GM23338 (cell line): ENCODE measurements at places on chromosomes 2 and 18. TPM values are rescaled to one million over a fixed set of nuclear protein-coding genes. Genes with fewer than 3 reads are reported as not detected.

GRCh38 chr2:179383975-179384374 lies 119.3 kb upstream of the SESTD1 start:
- H3K27me3 ChIP-seq: no peaks in the 10 kb centered on the region
- H3K36me3 ChIP-seq: peaks cover 6% of the 10 kb centered on the region; the same call in 1 of the 2 replicates
- H3K27ac ChIP-seq: no peak overlapping the region
- no peaks in the 10 kb centered on the region for H3K4me1 ChIP-seq

DNA sequence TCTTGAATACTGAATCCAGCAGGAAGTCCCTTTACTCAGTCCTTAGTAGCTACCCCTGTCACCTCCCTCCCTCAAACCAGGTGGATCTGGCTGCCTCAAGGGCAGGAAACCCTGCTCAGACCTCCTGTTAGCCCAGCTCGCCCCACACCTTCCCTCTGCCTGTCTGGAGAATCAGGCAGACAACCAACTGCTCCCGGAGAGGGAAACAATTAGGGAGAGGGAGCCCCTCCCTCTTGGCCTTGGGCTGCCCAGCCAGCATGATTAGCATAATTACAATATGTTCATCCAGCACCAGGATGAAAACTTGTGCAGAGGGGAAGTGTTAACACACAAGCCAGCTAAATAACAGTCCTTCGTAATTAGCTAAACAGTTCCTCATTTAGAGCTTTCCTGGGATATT lies 185.5 kb downstream of the C1D start:
- no peak overlapping the region for H3K4me3 ChIP-seq
- H3K4me1 ChIP-seq: 0 out of 2 replicates have a peak, but pooled peaks cover 3% of the 10 kb centered on the region
- H3K36me3 ChIP-seq: no peaks in the 10 kb centered on the region; the same call in 1 of the 2 replicates

DNA sequence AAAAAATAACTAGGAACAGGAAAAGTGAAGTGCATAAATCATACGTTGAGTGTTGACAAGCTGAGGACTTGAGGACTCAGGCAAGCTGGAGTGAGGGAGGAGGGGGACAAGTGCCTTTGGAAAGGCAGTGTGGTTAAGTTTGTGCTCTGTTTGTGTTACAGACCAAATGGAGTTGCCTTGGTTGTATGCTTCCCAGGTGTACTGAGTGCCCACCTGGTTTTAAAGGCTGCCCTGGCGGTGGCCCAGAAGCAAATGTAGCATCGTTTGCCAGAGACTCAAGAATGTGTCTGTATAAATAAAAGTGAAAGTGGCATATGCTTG lies 240.9 kb downstream of the PRKCE start:
- DNase-seq: no peak
- H3K4me3 ChIP-seq: no peak overlapping the region
- H3K4me1 ChIP-seq: peaks cover 3% of the 10 kb centered on the region; the same call in 1 of the 2 replicates
- no peaks in the 10 kb centered on the region for H3K27me3 ChIP-seq

- H3K4me1 ChIP-seq: no peaks in the 10 kb centered on the region
- H3K27ac ChIP-seq: no peak overlapping the region
- H3K36me3 ChIP-seq: no peaks in the 10 kb centered on the region
- H3K4me3 ChIP-seq: no peak overlapping the region
- DNase-seq: no peak
Measured at GRCh38 chr2:10536569-10537133, 88.5 kb upstream of the ODC1 start.

DNA sequence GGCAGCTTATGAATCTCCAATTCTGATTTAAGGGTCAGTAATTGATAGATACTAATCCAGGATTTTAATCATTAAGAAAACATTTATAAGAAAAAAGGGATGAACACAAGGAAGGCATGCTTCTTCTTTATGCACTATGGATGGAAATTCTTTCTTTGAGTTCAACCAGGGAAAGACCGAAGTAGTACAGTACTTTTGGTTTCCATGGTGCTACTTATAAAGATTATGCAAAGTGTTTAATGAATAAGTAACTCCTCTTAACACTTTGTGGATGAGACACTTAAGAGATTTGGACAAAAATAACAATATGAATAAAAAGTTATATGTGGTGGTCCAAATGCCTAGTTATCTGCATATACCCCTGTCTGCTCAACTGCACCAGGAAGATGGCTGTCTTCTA lies 666.5 kb upstream of the FANCL start:
- no peaks in the 10 kb centered on the region for H3K36me3 ChIP-seq
- DNase-seq: no peak
- no peak overlapping the region for H3K27ac ChIP-seq
- H3K4me1 ChIP-seq: peaks cover 22% of the 10 kb centered on the region
- H3K4me3 ChIP-seq: no peak overlapping the region

GRCh38 chr2:177143444-177143843 lies 69.2 kb upstream of the HNRNPA3 start:
- peak; percentile 61 for DNase-seq
- H3K4me3 ChIP-seq: no peak overlapping the region
- H3K36me3 ChIP-seq: no peaks in the 10 kb centered on the region

GRCh38 chr18:62655520-62656219 lies 59.7 kb upstream of the PHLPP1 start:
- no peaks in the 10 kb centered on the region; the same call in 1 of the 2 replicates for H3K36me3 ChIP-seq
- no peak for DNase-seq
- no peak overlapping the region for H3K27ac ChIP-seq
- H3K4me3 ChIP-seq: no peak overlapping the region

DNA sequence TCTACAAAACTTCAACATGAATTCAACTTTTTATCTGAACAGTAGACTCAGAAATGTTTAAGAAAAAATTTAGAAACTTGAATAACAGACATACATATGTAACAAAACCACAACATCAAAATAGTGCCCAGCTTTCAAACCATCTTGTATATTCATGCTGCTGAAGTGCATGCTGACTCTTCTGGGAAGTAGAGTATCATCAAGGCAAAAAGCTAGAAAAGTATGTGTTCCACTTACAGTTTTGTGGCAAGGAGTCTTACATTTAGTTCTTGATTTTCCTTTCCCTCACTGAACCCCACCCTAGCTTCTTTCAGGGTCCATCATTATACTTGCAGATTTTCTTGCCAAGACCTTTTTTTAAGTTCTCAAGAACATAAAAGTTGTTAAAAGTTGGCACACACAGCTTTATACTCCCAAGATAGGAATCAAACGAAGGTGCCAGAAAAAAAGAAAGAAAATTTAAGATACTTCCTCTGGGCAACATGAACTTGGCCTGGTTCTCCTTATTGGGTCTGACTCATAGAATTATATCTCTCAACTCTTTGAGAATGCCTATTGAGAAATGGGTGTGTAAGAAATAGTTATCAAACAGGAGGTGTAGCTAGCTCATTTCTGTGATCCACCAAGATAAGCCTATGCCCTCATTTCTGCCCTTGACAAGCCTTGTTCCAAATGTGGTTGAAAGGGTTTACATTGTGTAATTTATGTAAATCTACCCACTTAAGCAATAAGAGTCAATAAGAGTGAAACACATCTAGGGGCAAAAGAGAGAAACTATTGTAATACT lies 667.6 kb upstream of the ACVR2A start:
- no peak for DNase-seq
- no peak overlapping the region for H3K4me3 ChIP-seq
- H3K36me3 ChIP-seq: no peaks in the 10 kb centered on the region
- no peaks in the 10 kb centered on the region for H3K27me3 ChIP-seq
- H3K4me1 ChIP-seq: 0 out of 2 replicates have a peak, but pooled peaks cover 15% of the 10 kb centered on the region

GRCh38 chr2:22998359-22998758 lies 386.6 kb upstream of the KLHL29 start:
- no peak overlapping the region for H3K4me3 ChIP-seq
- no peaks in the 10 kb centered on the region for H3K27me3 ChIP-seq
- H3K36me3 ChIP-seq: no peaks in the 10 kb centered on the region
- H3K27ac ChIP-seq: no peak overlapping the region
- DNase-seq: no peak
- no peaks in the 10 kb centered on the region for H3K4me1 ChIP-seq

DNA sequence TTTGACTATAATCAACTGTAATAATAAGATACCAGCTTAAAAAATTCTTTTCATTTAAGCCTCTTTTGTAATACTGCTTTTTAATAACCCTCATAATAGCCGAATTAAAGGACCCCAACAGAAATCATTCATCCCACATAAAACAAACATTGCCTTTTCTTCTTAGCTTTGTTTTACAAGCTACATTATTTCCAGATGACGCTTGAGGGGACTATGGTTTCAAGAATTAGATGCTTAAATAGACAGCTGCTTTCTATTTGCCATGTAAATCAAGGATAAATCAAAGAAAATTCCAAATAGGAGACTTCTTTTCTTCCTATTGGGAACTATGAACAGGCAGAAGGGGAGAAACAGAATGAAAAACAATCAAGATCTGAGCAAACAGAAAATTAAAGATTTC lies 200.7 kb upstream of the SMAD7 start:
- DNase-seq: no peak
- no peaks in the 10 kb centered on the region for H3K36me3 ChIP-seq
- H3K4me3 ChIP-seq: no peak overlapping the region
- no peaks in the 10 kb centered on the region for H3K4me1 ChIP-seq

GRCh38 chr2:160647967-160648685 lies 154.5 kb upstream of the RBMS1 start:
- no peaks in the 10 kb centered on the region for H3K27me3 ChIP-seq
- no peak overlapping the region for H3K27ac ChIP-seq

DNA sequence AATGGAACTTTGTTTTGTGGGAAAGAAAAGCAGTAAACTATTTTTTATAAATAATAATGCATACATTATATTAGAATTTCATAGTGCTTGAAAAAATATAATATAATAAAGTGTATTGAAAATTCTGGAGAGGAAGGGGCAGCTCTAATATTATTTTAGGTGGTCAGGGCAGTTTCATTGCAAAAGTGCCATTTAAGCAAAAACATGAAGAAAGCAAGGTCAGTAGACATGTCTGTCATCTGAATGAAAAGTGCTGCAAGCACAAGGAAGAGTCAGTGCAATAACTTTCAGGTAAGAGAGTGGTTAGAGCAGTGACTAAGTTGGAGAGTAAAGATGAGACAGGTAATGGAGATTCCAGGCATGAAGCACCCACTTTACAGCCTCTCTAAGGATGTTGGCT lies 435.6 kb upstream of the REG3G start:
- DNase-seq: no peak
- H3K36me3 ChIP-seq: no peaks in the 10 kb centered on the region
- H3K27ac ChIP-seq: no peak overlapping the region
- H3K4me3 ChIP-seq: no peak overlapping the region
- H3K27me3 ChIP-seq: no peaks in the 10 kb centered on the region

GRCh38 chr2:16261791-16262190 lies 321.4 kb downstream of the MYCN start:
- peaks cover 10% of the 10 kb centered on the region for H3K4me1 ChIP-seq
- no peak overlapping the region for H3K4me3 ChIP-seq
- H3K36me3 ChIP-seq: no peaks in the 10 kb centered on the region
- no peak overlapping the region for H3K27ac ChIP-seq
- H3K27me3 ChIP-seq: no peaks in the 10 kb centered on the region

DNA sequence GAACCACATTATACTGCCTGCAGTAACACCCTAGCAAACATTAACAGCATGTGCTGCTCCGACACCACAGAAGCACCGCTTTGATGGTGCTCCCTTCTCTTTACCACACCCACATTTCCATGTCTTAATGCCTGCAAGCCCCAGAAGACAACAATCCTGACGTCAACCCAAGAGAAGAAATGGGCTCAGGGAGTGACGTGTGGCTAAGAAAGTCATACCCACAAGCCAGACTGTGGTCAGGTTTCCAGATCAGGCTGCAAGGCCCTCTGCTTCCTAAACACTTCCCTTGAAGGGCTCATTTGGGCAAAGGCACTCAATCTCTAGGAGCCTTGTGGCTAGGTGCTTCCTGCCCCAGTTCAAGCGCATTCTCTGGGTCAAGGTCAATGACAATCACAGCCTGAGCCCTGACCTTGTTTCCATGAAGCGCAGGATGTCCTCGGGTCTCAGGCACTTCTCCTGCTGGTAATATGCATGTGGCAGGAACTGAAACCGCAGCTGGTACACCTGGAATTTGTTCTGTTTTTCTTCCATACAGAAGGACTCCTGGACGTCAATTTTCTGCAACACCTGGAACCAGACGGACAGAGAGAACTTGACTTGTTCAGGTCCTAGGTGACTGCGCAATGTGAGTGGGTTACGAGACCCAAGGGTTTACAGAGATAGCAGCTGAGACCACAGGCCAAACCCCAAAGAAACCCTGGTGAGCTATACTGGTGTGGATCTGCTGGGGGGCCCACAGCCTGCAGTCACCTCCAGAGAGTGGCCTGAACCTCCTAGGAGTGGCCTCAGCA lies 67.2 kb downstream of the POLR1A start:
- H3K36me3 ChIP-seq: peaks cover 25% of the 10 kb centered on the region
- no peak overlapping the region for H3K4me3 ChIP-seq
- H3K27me3 ChIP-seq: no peaks in the 10 kb centered on the region
- no peak overlapping the region for H3K27ac ChIP-seq

GRCh38 chr2:21372654-21373053 lies 248.9 kb downstream of the TDRD15 start:
- H3K27me3 ChIP-seq: no peaks in the 10 kb centered on the region
- DNase-seq: peak; percentile 65
- no peaks in the 10 kb centered on the region for H3K36me3 ChIP-seq
- no peak overlapping the region for H3K4me3 ChIP-seq
- no peaks in the 10 kb centered on the region for H3K4me1 ChIP-seq

SLC40A1 gene
- polyA plus RNA-seq: 0.08 and 0.10 TPM in 2 replicates

SULT6B1 gene
- polyA plus RNA-seq: not detected in 2 replicates

RAD51AP2 gene
- polyA plus RNA-seq: 0.16 and 0.23 TPM in 2 replicates

TDRD15 gene
- 0.10 TPM in 1 of 2 replicates, not detected in the other for polyA plus RNA-seq

HOXD12 gene
- polyA plus RNA-seq: not detected in 2 replicates
